ENCODE measurements at places on chromosomes 1 and 21. TPM values are rescaled to one million over a fixed set of nuclear protein-coding genes. Genes with fewer than 3 reads are reported as not detected.

- H3K4me3 ChIP-seq: no peak overlapping the region
- H3K27ac ChIP-seq: no peak overlapping the region
- no peaks in the 10 kb centered on the region for H3K4me1 ChIP-seq
- no peaks in the 10 kb centered on the region for H3K36me3 ChIP-seq
Measured at GRCh38 chr1:8889103-8889846, 10.8 kb upstream of the ENO1 start.

SAMD11 gene
- not detected for polyA plus RNA-seq

- no peak for DNase-seq
- no peak overlapping the region for H3K4me3 ChIP-seq
- no peak overlapping the region for H3K27ac ChIP-seq
- H3K4me1 ChIP-seq: no peaks in the 10 kb centered on the region
Measured at GRCh38 chr1:53001128-53001527, 60.9 kb upstream of the PODN start.

GRCh38 chr1:44808938-44809917 lies 905 bp downstream of the BTBD19 start:
- H3K27ac ChIP-seq: peak overlapping the region; percentile 98
- DNase-seq: peak; percentile 73
- H3K4me1 ChIP-seq: peaks cover 41% of the 10 kb centered on the region

RUSC1 gene
- 9.2 TPM for polyA plus RNA-seq

PADI2 gene
- polyA plus RNA-seq: 0.15 TPM

DNA sequence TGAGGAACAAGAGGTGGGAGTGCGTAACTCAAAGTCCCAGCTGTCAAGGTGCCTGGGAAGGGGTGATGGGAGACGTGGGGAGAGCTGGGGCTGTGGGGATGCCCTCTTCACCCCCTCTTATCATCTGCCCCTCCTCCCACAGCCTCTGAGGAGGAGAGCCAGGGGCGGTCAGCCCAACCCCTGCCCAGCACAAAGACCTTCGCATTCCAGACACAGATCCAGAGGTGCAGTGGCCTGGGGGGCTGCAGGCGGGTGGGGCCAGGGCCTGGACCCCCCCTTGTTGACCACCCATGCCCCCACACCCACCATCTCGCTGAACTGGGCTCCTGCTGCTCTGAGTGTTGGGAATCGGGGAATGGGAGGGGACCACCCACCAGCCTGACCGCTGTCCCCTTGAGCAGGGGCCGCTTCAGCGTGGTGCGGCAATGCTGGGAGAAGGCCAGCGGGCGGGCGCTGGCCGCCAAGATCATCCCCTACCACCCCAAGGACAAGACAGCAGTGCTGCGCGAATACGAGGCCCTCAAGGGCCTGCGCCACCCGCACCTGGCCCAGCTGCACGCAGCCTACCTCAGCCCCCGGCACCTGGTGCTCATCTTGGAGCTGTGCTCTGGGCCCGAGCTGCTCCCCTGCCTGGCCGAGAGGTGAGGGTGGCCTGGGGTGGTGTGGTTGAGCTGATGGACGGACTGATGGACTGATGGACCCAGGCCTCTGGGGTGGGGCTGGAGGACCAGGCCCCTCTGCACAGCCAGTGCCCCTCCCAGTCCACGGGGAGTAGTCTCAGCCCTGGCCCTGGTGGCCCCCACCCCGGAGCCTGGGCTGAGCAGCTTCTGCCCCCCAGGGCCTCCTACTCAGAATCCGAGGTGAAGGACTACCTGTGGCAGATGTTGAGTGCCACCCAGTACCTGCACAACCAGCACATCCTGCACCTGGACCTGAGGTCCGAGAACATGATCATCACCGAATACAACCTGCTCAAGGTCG lies 29.7 kb downstream of the TRIM11 start:
- H3K4me1 ChIP-seq: peaks cover 7% of the 10 kb centered on the region
- H3K4me3 ChIP-seq: no peak overlapping the region
- H3K36me3 ChIP-seq: no peaks in the 10 kb centered on the region
- no peaks in the 10 kb centered on the region for H3K27me3 ChIP-seq
- no peak overlapping the region for H3K27ac ChIP-seq
- DNase-seq: no peak

DCST2 gene
- not detected for polyA plus RNA-seq

FAM151A gene
- polyA plus RNA-seq: not detected

- H3K4me1 ChIP-seq: no peaks in the 10 kb centered on the region
- no peak overlapping the region for H3K27ac ChIP-seq
- H3K36me3 ChIP-seq: no peaks in the 10 kb centered on the region
- H3K4me3 ChIP-seq: no peak overlapping the region
- no peak for DNase-seq
Measured at GRCh38 chr1:10662824-10663677, 133.4 kb downstream of the CASZ1 start.

EIF2D gene
- 24.2 TPM for polyA plus RNA-seq

DNA sequence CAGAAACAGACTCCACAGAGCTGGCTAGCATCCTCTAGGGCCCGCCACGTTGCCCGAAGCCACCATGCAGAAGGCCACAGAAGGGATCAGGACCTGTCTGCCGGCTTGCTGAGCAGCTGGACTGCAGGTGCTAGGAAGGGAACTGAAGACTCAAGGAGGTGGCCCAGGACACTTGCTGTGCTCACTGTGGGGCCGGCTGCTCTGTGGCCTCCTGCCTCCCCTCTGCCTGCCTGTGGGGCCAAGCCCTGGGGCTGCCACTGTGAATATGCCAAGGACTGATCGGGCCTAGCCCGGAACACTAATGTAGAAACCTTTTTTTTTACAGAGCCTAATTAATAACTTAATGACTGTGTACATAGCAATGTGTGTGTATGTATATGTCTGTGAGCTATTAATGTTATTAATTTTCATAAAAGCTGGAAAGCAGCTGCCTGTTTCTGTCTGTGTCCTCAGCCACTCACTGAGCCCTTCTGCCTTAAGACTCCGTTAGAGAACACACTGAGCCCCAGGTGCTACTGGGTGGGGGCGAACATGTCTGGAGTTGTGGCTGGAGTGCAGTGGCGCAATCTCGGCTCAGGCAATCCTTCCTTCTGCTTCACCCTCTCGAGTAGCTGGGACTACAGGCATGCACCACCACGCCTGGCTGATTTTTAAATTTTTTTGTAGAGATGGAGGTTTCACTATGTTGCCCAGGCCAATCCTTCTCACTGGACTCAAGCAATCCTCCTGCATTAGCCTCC lies 14.8 kb downstream of the MFSD2A start:
- DNase-seq: no peak
- peaks cover 7% of the 10 kb centered on the region for H3K4me1 ChIP-seq
- H3K4me3 ChIP-seq: no peak overlapping the region
- H3K27me3 ChIP-seq: no peaks in the 10 kb centered on the region
- no peak overlapping the region for H3K27ac ChIP-seq
- no peaks in the 10 kb centered on the region for H3K36me3 ChIP-seq

DNA sequence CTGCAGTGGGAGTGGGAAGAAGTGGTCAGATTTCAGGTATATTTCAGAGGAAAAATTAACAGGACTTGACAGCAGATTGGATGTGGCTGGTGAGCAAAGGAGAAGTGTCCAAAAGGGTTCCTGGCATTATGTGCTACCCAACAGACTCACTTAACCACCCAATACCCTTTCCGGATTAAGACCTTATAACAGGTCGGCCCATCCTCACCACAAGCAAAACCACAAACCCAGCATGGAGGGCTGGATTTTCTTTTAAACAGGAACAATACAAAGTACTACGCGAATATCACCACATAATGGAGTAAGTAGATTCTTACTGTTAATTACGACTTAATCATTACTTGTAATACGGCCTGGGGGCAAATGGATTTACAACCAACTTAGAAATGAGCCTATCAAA lies 59.2 kb downstream of the WDR64 start:
- no peaks in the 10 kb centered on the region for H3K36me3 ChIP-seq
- H3K4me3 ChIP-seq: no peak overlapping the region
- peaks cover 11% of the 10 kb centered on the region for H3K4me1 ChIP-seq
- H3K27me3 ChIP-seq: peaks cover 7% of the 10 kb centered on the region
- no peak for DNase-seq
- no peak overlapping the region for H3K27ac ChIP-seq

- H3K36me3 ChIP-seq: peaks cover 74% of the 10 kb centered on the region
- H3K27ac ChIP-seq: no peak overlapping the region
Measured at GRCh38 chr1:113958691-113959090, 20.6 kb upstream of the OLFML3 start.

F13B gene
- polyA plus RNA-seq: not detected

NR5A2 gene
- polyA plus RNA-seq: not detected

TENT5C gene
- polyA plus RNA-seq: 7.4 TPM

DNA sequence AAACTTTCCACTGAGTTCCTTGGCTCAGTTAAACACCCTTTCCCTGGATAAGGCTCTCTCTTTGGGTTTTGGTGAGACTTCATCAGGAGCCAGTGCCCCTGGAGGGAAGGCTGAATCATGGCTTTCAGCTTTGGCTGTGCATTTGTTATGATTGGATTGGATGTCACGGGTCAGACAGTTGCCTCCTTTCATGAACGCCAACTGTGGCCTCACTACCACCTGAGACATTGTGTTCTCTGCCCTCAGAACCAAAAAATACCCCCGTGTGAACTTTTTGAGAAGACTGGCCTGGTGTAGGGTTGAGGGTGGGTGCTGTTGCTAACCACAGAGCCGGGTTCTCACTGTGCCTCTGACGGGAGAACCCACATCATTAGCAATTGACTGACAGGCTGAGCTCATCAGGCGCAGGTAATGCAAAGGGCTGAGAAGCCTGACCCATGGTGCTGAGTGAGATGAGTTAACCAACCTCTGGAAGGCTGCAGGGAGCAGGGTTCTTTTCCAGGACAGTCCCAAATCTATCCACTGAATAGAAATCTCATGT lies 65.6 kb downstream of the HHAT start:
- H3K36me3 ChIP-seq: no peaks in the 10 kb centered on the region
- DNase-seq: peak; percentile 46
- peaks cover 5% of the 10 kb centered on the region for H3K27me3 ChIP-seq
- H3K27ac ChIP-seq: peak overlapping the region; percentile 77
- peaks cover 8% of the 10 kb centered on the region for H3K4me1 ChIP-seq

GRCh38 chr21:21688889-21689288 lies 690.7 kb downstream of the NCAM2 start:
- H3K4me1 ChIP-seq: no peaks in the 10 kb centered on the region
- no peak for DNase-seq
- no peak overlapping the region for H3K4me3 ChIP-seq
- H3K36me3 ChIP-seq: no peaks in the 10 kb centered on the region
- no peak overlapping the region for H3K27ac ChIP-seq

OR2G3 gene
- polyA plus RNA-seq: not detected

DNA sequence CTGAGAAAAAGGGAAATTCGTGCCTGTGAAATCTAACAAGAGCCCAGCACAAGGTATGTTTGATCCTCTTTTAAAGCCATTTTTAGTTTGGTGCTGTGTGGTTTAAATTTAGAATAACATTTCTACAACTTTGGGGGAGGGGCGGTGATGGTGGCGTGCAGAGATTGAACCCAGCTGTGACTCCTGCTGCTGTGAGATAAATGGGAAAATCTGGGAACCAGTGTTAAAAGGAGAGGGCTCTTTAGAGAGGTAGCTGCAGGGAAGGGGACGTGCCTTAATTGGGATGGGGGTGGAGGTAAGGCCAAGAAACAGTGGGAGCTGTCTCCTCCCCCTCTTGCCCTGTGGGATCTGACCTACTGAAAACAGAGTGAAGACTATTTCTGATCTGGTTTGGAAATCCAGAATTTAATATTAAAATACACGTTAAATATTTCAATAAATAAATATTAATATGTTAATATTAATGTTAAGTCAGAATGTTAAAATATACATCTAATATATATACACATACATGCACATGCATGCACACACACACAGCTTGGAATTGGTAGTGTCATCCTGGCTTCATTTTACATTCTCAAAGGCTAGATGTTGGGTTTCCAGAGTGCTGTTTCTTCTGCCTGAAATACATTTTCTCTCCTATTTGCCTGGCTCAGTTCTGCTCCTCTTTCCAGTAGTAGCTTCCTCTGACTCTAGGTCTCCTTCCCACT lies 30.1 kb upstream of the DNAJC6 start:
- no peaks in the 10 kb centered on the region for H3K36me3 ChIP-seq
- H3K27ac ChIP-seq: no peak overlapping the region
- no peaks in the 10 kb centered on the region for H3K4me1 ChIP-seq
- peaks cover 5% of the 10 kb centered on the region for H3K27me3 ChIP-seq
- H3K4me3 ChIP-seq: no peak overlapping the region
- no peak for DNase-seq

- H3K36me3 ChIP-seq: peaks cover 11% of the 10 kb centered on the region
- H3K27ac ChIP-seq: peak overlapping the region; percentile 57
- peaks cover 68% of the 10 kb centered on the region for H3K4me1 ChIP-seq
- H3K4me3 ChIP-seq: peak overlapping the region; percentile 85
- peaks cover 4% of the 10 kb centered on the region for H3K27me3 ChIP-seq
- no peak for DNase-seq
Measured at GRCh38 chr21:46456750-46457149, 1.9 kb upstream of the DIP2A start.

FOXO6 gene
- not detected for polyA plus RNA-seq

GRCh38 chr1:24899581-24900485 lies 30.2 kb downstream of the RUNX3 start:
- peak; percentile 30 for DNase-seq
- H3K27me3 ChIP-seq: peaks cover 76% of the 10 kb centered on the region
- H3K27ac ChIP-seq: peak overlapping the region; percentile 96
- H3K4me3 ChIP-seq: peak overlapping the region; percentile 69

GRCh38 chr21:45547545-45547900 lies 5.3 kb upstream of the SLC19A1 start:
- peaks cover 5% of the 10 kb centered on the region for H3K27me3 ChIP-seq
- H3K36me3 ChIP-seq: no peaks in the 10 kb centered on the region
- no peak for DNase-seq
- H3K27ac ChIP-seq: no peak overlapping the region
- no peak overlapping the region for H3K4me3 ChIP-seq

SLAMF9 gene
- not detected for polyA plus RNA-seq

- H3K4me1 ChIP-seq: peaks cover 22% of the 10 kb centered on the region
- peak overlapping the region; percentile 62 for H3K4me3 ChIP-seq
- H3K27ac ChIP-seq: no peak overlapping the region
- DNase-seq: no peak
- H3K36me3 ChIP-seq: no peaks in the 10 kb centered on the region
- peaks cover 12% of the 10 kb centered on the region for H3K27me3 ChIP-seq
Measured at GRCh38 chr1:50109647-50110075, 941 bp downstream of the ELAVL4 start.

GRCh38 chr1:116178837-116179236 lies 67.6 kb downstream of the MAB21L3 start:
- no peak overlapping the region for H3K27ac ChIP-seq
- H3K27me3 ChIP-seq: peaks cover 9% of the 10 kb centered on the region
- no peak for DNase-seq
- no peaks in the 10 kb centered on the region for H3K36me3 ChIP-seq
- H3K4me1 ChIP-seq: no peaks in the 10 kb centered on the region

GRCh38 chr21:35357041-35357780 lies 308.1 kb upstream of the RUNX1 start:
- H3K4me1 ChIP-seq: no peaks in the 10 kb centered on the region
- peaks cover 3% of the 10 kb centered on the region for H3K27me3 ChIP-seq
- H3K4me3 ChIP-seq: no peak overlapping the region

GRCh38 chr1:207312604-207312920 lies 8.9 kb upstream of the CD55 start:
- DNase-seq: no peak
- no peaks in the 10 kb centered on the region for H3K27me3 ChIP-seq
- no peaks in the 10 kb centered on the region for H3K4me1 ChIP-seq
- H3K27ac ChIP-seq: no peak overlapping the region
